Endothelial cell of umbilical vein (primary cell): ENCODE measurements at places on chromosomes 2 and 18. TPM values are rescaled to one million over a fixed set of nuclear protein-coding genes. Genes with fewer than 3 reads are reported as not detected.

CYS1 gene
- 0.25 TPM in 1 of 2 replicates, not detected in the other for total RNA-seq

ANTXR1 gene
- total RNA-seq, result 10.7 and 17.3 TPM in 2 replicates

ZNF385B gene
- not detected in 2 replicates for total RNA-seq

PLCD4 gene
- total RNA-seq, result 1.4 and 3.1 TPM in 2 replicates

ATP6V1B1 gene
- total RNA-seq, result 0.60 and 0.77 TPM in 2 replicates

AQP12A gene
- total RNA-seq, result not detected in 2 replicates

CYP27A1 gene
- 12.6 and 15.1 TPM in 2 replicates for total RNA-seq

MRPL53 gene
- 69.7 and 70.4 TPM in 2 replicates for total RNA-seq

C2orf66 gene
- total RNA-seq, result 0.27 and 0.39 TPM in 2 replicates

SIX3 gene
- not detected in 2 replicates for total RNA-seq

KCNG2 gene
- total RNA-seq, result not detected in 2 replicates

R3HDM1 gene
- 36.2 and 36.6 TPM in 2 replicates for total RNA-seq

FHOD3 gene
- total RNA-seq, result 0.58 and 1.5 TPM in 2 replicates

MROH2A gene
- total RNA-seq, result not detected in 2 replicates

TXNDC2 gene
- not detected in 2 replicates for total RNA-seq

DNAH6 gene
- 0.24 and 0.25 TPM in 2 replicates for total RNA-seq

CRACDL gene
- total RNA-seq, result 3.8 and 6.3 TPM in 2 replicates

ADAM23 gene
- 20.6 and 38.5 TPM in 2 replicates for total RNA-seq

TEX44 gene
- total RNA-seq, result not detected in 2 replicates

QPCT gene
- total RNA-seq, result 12.8 and 14.3 TPM in 2 replicates

CROCC2 gene
- total RNA-seq, result not detected in 2 replicates

C2orf81 gene
- 0.51 and 0.71 TPM in 2 replicates for total RNA-seq

TBR1 gene
- 0.09 and 0.11 TPM in 2 replicates for total RNA-seq

ANKRD30B gene
- total RNA-seq, result not detected in 2 replicates

KLHL30 gene
- total RNA-seq, result not detected in 2 replicates

CCDC102B gene
- total RNA-seq, result 0.62 and 1.3 TPM in 2 replicates

DSEL gene
- 4.5 TPM in 2 replicates for total RNA-seq

CHRNA1 gene
- 8.7 and 11.3 TPM in 2 replicates for total RNA-seq

TMEM178A gene
- 0.90 and 2.8 TPM in 2 replicates for total RNA-seq

ARHGAP15 gene
- not detected in 2 replicates for total RNA-seq

SERPINB3 gene
- not detected in 2 replicates for total RNA-seq

GKN1 gene
- total RNA-seq, result not detected in 2 replicates

COL4A4 gene
- total RNA-seq, result not detected in 2 replicates

COL5A2 gene
- total RNA-seq, result 123 and 138 TPM in 2 replicates

KCNE4 gene
- not detected in 2 replicates for total RNA-seq

AMER3 gene
- total RNA-seq, result not detected in 2 replicates

KCNF1 gene
- 0.28 and 0.42 TPM in 2 replicates for total RNA-seq

HRH4 gene
- total RNA-seq, result not detected in 2 replicates

C2orf76 gene
- 12.0 and 12.1 TPM in 2 replicates for total RNA-seq

EFHD1 gene
- total RNA-seq, result not detected in 2 replicates

FLACC1 gene
- 1.4 TPM in 2 replicates for total RNA-seq

PJVK gene
- 1.4 and 1.8 TPM in 2 replicates for total RNA-seq

STEAP3 gene
- 12.7 and 17.4 TPM in 2 replicates for total RNA-seq

COLEC12 gene
- 13.8 and 17.1 TPM in 2 replicates for total RNA-seq

SNORC gene
- total RNA-seq, result 2.6 and 4.0 TPM in 2 replicates

GCG gene
- total RNA-seq, result not detected in 2 replicates

MFSD2B gene
- 0.28 and 0.82 TPM in 2 replicates for total RNA-seq

OSR1 gene
- not detected in 2 replicates for total RNA-seq

GALR1 gene
- not detected in 2 replicates for total RNA-seq

FEV gene
- not detected in 2 replicates for total RNA-seq
